NCI-H187 (cell line): ENCODE measurements at places on chromosomes 4 and X.

DNA sequence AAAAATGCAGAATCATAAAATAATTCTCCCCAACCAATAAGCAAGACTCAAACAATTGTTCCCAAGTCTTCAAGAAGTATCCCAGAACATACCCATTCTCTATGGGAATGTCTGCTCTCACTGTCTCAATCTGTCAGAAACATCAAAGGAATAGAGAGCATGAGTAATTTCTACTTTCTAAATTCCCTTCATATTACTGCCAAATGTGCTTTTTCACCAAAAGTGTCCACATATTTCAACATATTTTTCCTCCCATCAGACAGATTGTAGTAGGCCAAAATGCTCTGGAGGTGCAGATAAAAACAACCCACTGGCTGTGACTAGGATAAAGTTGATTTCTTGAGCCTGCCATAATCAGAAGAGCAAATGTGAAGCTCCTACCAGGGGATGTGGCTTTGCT lies 692.0 kb upstream of the FAM241A start:
- no peak for DNase-seq

GRCh38 chr4:76302826-76303438 lies 3.6 kb upstream of the STBD1 start:
- no peak for DNase-seq

DNA sequence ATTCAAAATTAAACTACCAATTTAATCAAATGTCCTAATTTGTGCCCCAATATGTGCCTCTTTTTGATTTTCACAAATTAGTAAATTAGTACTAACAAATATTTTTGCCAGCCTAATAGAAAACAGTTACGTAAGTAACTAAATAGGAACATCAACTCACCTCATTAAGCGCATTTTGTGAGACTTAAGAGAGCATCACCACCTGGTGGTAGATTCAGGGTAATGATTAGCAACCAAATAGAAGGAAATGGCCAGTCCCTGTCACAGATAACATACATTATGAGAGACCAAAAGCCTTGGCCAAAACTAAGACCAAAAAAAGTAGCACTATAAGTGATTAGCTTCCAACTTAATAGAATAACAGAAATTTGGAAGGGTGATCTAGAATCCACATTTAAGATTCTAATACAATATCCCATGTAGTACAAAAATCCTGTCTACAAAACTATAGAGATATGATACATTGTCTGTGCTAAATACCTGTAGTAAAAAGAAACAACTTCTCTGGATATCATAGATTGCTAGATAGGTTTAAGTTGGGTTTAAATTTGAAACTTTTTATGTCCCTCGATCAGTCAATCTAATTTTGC lies 46.7 kb downstream of the C4orf46 start:
- no peak for DNase-seq

DNA sequence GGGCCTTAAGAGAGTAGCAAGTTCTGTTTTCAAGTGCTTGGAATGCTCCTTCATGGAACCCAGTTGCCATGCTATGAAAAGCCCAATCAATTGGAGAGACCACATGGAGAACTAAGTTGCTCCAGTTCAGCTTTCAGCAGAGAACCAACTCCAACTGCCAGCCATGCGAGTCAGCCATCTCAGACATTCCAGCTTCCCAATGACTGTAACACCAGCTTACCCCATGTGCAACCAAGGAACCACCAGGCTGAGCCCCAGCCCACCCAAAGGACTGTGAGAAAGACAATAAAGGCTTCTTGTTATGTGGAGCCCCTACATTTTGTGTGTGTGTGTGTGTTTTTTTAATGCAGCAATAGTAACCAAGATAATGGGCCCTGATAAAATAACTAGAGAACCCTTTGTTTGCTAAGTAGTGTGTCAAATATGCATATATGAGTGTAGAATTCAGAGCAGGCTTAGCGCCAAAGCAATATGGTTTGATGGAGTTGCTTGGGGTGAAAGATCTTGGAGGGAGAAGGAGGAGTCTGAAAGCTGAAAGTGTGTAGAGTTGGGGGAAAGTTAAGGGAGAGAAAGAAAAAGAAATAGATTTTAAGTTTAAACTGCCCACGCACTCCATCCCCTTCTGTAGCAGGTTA lies 35.0 kb upstream of the CCKAR start:
- no peak for DNase-seq

- DNase-seq = no peak
Observed at GRCh38 chr4:105895583-105896460, 551 bp downstream of the NPNT start.
